ENCODE measurements at places on chromosomes 5 and 9.

- DNase-seq, result no peak
Measured at GRCh38 chr5:111153945-111154344, 61.8 kb downstream of the WDR36 start.

DNA sequence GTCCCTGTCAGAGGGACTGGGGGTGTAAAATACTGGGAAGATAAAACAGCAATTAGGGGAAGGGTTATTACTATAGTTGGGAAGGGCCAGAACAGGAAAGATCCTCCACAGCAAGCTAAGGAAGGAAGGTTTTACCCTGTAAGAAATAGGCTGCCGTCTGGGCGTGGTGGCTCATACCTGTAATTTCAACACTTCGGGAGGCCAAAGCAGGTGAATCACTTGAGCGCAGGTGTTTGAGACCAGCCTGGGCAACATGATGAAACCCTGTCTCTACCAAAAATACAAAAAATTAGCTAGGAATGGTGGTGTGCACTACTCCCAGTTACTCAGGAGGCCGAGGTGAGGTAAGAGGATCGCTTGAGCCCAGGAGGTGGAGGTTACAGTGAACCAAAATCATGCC, 165.1 kb upstream of the TLX3 start:
- DNase-seq, result no peak

- DNase-seq, result no peak
Measured at GRCh38 chr5:73445665-73446630, 2.6 kb downstream of the FOXD1 start.

DNA sequence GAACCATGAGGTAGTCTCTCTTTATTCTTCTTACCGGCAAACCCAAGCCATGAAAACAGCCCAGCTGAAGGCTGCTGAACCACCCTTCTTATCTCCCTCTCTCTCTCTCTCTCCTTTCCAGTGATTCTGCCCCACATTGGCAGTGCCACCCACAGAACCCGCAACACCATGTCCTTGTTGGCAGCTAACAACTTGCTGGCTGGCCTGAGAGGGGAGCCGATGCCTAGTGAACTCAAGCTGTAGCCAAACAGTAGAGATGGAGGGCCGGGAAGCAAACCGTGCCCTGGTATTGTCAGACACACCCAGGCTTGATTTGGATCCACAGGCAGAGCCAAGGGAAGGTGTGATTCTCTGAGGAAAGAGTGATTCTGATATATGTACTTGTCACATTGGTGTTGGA, 14.0 kb downstream of the GRHPR start:
- DNase-seq, result no peak

GRCh38 chr5:72451741-72452505, 55.3 kb downstream of the ZNF366 start:
- DNase-seq, result no peak

DNA sequence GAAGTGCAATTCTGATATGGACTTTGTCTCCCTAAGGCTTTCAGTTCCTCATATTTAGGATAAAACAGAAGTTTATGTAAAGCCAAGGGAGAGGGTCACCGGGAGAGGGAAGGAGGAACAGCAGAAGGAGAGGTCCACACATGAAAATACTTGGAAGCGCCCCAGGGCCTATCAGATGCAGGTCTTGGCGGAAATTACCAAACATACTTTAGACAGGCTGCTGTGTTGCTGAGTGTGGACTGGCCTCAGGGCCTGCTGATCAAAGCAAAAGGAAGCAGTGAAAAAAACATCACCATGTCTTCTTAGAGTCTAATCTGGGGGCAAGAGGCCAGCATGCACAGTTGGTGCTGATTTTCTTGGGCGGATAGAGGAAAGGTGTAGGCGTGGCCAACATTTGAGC, 14.1 kb upstream of the NTRK2 start:
- DNase-seq, result no peak

DNA sequence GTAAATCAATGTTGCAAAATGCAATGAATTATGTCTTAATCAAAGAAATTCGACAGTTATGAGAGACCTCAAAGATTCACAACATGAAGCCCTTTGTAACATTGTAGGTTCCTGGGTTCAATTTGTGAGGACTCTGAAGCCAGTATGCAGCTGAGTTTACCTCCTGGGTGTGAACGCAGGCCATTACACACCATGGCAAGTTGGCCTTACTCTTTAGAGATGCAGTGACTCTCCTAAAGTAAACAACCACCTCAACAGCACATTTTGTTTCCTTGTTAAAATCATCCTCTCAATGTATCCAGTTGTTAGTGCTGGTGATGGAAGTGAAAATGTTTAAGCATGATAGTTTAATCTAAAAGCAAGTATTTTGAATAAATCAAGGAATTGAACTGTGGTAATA, 73.8 kb downstream of the JAKMIP2 start:
- no peak for DNase-seq

DNA sequence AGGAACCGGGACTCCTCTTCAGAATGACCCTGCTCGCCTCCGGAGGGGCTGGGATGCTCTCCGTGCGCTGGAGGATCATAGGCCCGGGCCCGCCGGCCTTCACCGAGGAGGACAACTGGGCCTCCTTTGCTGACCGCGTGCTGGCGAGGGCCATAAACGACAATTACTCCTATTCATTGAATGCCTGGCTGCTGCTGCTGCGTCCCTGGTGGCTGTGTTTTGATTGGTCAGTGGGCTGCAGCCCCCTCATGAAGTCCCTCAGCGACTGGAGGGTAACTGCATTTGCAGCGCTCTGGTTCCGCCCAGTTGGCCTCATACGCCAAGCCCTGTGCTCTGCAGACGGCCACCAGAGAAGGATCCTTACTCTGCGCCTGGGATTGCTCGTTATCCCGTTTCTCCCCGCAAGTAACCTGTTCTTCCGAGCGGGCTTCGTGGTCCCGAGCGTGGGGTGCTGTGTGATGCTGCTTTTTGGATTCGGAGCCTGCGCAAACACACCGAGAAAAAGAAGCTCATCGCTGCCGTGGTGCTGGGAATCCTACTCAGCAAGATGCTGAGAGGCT, 16.6 kb downstream of the OR2V1 start:
- DNase-seq, result no peak

- DNase-seq, result no peak
Measured at GRCh38 chr5:57816108-57816507, 333.5 kb upstream of the ACTBL2 start.

Data from T-helper 2 cell treated with Interferon-gamma antibody and Interleukin-4, amounts not matched to agents 5 μg/mL and 100 μg/mL, for 36 hours (primary cell).